Stomach (tissue), 19 donors: ENCODE measurements at places on chromosomes 1 and 21. TPM values are rescaled to one million over a fixed set of nuclear protein-coding genes. Genes with fewer than 3 reads are reported as not detected.

GRCh38 chr21:14405962-14406361 lies 23.0 kb upstream of the HSPA13 start:
- DNase-seq, result no peak

DNA sequence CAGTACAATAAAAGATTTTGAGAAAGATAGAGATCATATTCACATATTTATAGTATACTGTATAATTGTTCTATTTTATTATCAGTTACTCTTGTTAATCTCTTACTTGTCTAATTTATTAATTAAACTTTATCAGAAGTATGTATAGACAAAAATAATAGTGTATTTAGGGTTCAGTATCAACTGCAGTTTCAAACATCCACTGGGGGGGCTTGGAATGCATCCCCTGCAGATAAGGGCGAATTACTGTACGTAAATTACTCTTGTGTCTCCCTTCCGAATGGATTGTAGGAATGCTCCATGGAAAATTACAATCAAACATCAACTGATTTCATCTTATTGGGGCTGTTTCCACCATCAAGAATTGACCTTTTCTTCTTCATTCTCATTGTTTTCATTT lies at the start of gene OR2L8:
Gene OR2L8 (plus strand): TSS at position 301 of the 400 bp plus-strand sequence. CDS start 0 bp downstream, at position 301.
- no peak for DNase-seq

- no peak for DNase-seq
Measured at GRCh38 chr1:52680353-52680752, 17.8 kb downstream of the COA7 start.

- peak; percentile 21 for DNase-seq
Measured at GRCh38 chr1:45608175-45609156, 15.4 kb downstream of the CCDC17 start.

DNA sequence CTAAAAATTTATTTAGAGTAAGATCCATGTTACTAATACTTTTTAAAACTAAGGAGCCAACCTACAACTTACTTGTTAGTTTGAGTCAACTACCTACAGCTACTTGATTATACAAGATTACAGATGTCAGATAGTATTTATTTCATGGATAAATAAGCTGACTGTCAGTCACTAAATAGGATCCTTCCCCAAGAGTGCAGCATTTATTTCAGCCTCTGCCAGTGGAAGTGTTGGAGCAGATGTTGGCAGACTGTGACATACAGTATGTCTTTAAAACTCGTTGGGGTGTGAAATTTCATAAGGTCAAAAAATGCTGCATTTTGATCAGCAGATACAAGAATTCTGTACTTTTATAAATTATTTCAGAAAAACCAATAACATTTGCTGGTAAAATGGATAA lies 156.2 kb downstream of the AKT3 start:
- DNase-seq, result no peak

DNA sequence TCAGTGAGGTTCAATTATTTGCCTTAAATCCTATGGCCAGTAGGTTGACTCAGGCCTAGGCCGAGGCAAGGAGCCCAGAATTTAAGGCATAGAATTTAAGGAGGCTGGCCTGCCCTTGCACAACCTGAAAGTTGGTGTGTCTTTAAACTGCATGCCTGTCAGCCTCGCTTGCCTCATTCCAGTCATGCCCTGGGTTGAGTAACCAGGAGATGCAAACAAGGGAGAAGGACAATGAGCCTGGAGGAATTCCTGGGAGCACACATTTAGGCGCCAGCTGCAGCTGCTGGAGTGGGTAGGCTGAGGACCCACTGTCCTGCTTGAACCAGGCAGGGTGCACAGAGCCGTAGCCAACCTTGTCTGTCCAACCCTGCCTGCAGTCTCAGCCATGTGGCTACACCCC lies 11.7 kb downstream of the CD2 start:
- no peak for DNase-seq

- DNase-seq, result no peak
Measured at GRCh38 chr21:15966231-15966630, 236.4 kb downstream of the USP25 start.

GRCh38 chr1:226980565-226981385 lies 40.7 kb downstream of the COQ8A start:
- no peak for DNase-seq

DNA sequence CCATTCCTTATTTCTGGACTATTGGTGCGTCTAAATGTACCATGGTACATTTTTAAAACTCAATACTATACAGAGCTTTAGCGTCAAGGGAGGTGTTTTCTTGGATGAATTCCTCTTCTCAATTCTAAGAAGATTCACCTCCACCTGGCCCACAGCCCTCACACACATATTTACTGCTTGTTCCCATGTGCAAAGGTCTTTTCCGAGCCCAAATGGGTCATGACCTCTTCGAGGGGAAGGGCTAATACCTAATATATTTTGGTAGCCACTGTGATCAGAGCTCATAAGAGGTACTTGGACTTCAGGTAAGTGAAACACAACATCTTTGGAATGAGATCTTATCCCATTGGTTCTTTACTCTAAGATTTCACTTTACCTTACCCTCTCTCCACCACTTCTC lies 205.9 kb downstream of the SDCCAG8 start:
- no peak for DNase-seq

- DNase-seq, result peak; percentile 57
Measured at GRCh38 chr1:6587261-6588005, 7.6 kb downstream of the ZBTB48 start.

- DNase-seq, result no peak
Measured at GRCh38 chr1:110118636-110119396, 6.6 kb downstream of the UBL4B start.

DNA sequence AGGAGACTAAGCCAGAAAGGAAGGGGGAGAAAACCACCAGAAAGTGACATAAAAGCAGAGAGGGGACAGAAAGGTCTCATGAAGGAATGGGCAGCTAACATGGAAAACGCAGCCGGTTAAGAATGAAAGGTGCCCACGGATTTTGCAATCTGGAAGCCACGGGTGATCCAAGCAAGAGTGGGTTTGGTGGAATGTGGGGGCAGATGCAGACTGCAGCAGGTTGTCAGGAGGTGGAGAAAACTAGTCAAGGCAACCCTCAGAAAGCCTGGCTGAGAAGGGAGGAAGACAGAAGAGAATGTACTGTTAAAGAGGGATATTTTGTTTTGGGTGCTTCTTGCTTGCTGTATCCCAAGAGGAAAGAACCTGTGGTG lies 12.6 kb upstream of the SMIM12 start:
- DNase-seq, result no peak

DNA sequence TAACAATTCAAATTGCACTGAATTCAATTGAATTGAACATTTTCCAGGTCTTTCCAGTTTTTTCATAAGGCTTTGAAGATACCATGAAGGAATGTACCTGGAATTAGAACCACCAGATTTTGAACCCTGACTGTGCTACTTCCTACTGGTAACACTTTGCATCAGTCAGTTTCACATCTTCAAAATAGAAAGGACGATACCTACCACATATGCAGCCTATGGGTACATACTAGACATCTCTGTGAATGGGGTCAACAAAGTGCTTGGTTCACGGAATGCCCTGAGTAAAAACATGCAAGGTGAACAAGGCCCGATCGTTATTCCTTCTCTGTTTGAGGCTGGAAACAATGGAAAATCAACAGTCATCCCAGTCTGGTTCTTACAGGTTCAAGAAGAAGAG lies 41.2 kb upstream of the WLS start:
- DNase-seq, result no peak

Gene SDHB
- 246 TPM for total RNA-seq

Gene OR2T29
- not detected for total RNA-seq

Gene MACO1
- 4.9 TPM for total RNA-seq
